ENCODE measurements at places on chromosomes 13 and 19.

DNA sequence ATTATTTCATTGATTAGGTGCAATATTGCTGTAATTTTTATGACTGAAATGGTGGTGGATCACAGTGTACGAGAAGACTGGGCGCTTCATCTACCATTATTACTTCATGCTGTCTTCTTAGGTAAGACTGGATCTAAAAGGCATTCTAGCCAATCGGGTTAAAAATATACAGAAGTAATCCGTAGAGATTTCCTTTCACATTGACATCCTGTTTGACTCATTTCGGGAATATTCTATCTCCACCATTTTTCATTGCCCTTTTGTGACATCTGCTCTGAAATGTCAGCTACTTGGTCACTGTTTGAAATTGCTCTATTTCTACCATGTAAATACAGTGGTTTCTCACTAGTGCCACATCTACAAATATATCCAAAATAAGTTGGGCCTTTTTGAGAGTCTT is 90.2 kb downstream of the ZAR1L start:
- DNase-seq = no peak

DNA sequence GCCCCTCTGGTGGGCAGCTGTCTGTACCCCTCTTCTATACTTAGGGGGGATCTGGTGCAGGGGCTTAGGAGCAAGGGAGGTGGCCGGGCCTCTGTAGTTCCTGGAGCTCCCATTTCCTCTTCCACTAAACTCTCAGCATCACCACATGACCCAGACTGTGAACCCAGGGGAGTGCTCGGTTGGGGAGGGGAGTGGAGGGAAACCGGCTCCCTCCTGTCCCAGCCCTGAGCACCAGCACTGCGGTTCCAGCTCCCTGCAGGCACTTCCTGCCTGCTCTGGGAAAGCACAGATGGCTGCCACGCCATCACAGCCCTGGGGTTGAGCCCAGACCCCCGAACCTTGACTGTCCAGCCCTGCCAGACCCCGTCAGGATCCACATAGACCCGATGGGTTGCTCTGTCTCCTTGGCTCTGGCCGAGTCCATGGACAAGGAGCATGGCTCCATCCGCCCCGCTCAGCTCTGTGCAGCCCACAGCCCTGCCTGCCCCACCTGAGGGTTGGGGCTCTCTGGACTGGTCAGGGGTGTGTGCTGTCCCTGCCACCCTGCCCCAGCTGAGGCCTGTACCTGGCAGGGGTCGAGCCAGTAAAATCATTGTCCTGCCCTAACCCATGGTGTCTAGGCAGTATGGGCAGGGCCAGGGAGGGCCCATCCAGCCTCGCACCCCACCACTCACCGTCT is 36.0 kb upstream of the SLC7A10 start:
- no peak for DNase-seq

GRCh38 chr19:17554968-17555479 is 425 bp upstream of the COLGALT1 start:
- DNase-seq = no peak

GRCh38 chr13:97371486-97372109 is 62.4 kb upstream of the RAP2A start:
- DNase-seq = no peak

GRCh38 chr19:52603558-52604207 is 33.6 kb downstream of the ZNF701 start:
- no peak for DNase-seq

- peak; percentile 58 for DNase-seq
Observed at GRCh38 chr19:54418030-54418929, 3.0 kb downstream of the TTYH1 start.

GRCh38 chr19:30135093-30135757 is 193.2 kb downstream of the URI1 start:
- no peak for DNase-seq

DNA sequence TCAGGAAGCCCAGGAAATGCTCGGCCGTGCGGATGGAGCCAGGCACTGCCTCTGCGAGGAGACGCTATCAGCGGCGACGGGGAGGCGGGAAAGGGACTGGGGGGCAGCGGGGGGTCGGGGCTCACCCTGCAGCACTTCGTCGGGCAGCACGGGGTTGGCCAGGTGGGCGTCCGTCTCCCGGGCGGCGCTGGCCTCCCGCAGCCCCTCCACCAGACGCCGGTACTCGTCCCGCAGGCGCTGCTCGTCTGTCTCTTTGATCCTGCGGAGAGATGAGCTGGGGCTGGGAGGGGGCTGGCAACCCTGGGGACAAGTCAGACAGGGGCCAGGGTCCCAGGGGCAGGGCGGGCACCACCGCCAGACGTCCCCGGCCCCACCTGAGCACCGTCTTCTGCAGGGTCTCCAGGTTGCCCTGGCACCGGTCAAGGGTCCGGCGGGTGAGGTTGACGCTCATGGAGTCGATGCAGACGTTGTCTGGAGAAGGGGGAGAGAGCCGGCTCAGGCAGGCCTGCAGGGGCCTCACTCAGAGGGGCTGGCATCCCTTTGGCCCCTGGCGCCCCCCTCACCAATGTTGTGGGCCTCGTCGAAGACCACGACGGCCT is 6.4 kb downstream of the ERCC2 start:
- no peak for DNase-seq

DNA sequence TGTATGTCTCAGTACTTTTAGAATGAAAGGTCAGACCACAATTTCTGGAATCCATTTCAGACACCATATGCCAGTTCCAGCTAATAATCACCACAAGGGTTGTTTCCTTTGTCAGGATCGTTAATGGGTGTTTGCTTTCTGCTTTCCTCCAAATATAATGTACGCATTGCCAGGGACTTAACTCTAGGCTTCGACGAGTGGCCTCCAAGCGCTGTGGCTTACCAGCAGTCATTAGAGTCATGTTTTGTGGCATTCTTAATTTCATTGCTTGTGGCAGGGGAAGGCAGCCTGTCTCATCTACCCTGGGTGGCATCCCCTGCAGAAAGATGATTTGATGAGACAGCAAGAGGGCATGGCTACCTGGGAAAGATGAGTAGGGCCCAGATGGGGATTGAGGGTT is 22.5 kb downstream of the SAFB start:
- no peak for DNase-seq

GRCh38 chr19:43371909-43372308 is 18.4 kb downstream of the CD177 start:
- no peak for DNase-seq

- no peak for DNase-seq
Observed at GRCh38 chr19:29785360-29785759, 26.4 kb upstream of the CCNE1 start.

DNA sequence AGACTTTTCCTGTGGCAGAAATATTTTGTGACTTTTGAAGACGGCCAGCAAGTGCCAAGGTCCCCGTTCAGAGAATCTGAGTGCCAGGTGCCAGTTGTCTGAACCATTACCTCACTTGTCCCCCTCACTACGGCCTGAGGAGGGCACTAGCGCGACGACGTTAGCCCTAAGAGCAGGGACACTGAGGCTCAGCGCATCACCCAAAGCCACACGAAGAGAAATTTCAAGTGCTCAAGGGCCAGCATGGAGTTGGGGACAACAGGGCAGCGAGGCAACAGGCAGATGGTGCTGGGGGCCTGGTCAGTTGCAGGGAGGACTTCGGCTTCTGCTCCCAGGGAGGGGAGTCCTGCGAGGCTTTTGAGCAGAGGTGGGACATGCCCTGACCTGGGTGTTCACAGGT is 9.5 kb upstream of the TYK2 start:
- DNase-seq = peak; percentile 44

- DNase-seq = no peak
Observed at GRCh38 chr19:12859546-12859945, 21.2 kb downstream of the MAST1 start.

DNA sequence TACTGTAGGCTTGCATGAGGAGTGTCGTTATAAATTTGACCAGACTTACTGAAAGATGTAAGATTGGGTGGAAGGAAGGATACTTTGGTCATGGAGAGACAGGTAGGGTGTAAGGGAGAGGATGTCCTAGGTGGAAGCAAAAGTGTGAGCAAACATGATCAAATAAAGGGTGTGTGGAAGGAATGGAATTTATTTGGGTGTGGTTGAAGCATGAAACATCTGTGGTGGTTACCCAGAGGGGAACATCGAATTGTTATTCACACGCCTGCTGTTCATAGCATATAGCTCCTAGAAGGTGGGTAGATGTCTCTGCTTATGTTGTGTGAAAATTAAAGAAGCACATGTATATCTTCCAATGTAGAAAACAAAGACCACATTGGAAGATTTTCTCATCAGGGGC is 157.7 kb downstream of the ATP8A2 start:
- no peak for DNase-seq

- no peak for DNase-seq
Observed at GRCh38 chr13:26993780-26994179, 177.8 kb downstream of the USP12 start.

DNA sequence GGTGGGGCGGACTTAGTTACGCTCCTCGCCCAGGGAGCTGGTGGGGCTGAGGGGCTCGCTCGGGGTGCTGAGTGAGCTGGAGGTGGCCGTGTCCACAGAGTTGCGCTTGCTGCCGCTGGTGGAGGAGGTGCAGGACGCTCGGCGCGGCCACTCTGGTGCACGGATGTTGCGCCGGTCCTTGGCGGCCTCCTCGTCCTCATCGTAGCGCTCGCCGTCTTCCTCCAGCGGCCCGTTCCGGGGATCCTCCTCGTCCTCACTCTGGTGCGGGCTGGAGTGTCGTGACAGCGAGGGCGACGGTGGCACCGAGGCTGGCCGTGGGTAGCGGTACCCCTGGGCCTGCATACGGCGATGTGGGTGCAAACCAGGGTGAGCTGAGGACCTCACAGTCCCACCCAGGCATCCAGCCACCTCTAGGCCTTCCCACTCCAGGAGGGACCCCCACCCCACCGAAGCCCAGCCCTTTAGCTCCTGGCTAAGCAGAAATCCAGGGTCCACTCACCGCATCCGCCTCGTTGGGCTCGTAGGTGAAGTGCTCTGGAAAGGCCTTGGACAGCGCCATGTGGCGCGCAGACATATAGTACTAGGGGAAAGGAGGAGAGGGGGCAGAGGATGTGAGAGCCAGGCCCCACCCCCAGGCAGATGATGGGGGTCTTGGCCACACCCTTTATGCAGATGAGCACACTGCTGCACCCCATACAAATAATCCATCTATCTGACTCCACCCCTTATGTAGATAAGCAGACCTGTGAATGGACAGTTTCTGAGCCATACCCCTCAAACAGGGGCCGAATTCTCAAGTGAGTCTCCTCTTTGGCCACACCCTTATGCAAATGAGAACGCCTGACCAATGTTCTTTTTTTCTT is 4.4 kb downstream of the FTL start:
- no peak for DNase-seq

DNA sequence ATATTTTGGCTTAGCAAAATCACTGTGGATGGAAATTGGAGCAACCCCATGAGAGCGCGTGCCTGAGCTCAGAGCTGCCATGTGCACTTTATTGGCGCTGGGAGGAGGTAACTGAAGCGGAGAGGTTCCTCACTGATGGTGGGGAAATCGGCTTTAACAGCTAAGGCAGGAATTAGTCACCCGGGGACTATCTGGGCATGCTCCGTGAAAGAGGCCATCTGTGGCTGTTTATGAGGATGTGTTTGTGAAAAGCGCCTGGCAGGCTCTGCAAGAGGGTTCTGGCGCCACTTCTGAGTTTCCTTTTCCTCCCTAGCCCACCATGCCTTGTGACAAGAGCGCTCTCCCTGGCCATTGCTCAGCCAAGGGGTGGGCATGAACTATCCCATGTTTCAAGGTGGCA is 815.6 kb downstream of the UQCRFS1 start:
- DNase-seq = no peak

- no peak for DNase-seq
Observed at GRCh38 chr13:50917572-50917971, 8.0 kb downstream of the RNASEH2B start.

GRCh38 chr19:42270346-42271044 is 1.4 kb downstream of the CIC start:
- peak; percentile 75 for DNase-seq

- DNase-seq = no peak
Observed at GRCh38 chr19:45528149-45528743, 21.0 kb downstream of the VASP start.

DNA sequence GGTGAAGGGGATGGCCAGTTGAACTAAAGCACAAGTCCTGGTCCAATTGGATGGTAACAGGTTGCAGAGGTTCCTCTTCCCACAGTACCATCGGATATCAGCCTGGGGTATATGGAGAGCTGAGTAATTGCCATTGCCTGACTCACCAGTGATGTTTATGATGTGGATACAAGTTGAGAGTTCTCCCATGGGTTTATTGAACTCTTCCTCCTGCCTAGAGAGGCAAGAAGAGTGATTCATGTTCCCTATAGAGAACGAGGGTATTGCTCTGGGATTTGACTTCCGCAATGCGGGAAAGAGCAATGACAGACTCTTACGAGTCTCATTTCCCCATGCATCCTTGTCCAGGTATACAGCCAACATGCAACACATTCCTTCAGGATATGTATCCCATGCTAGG is 111.3 kb upstream of the PCDH9 start:
- DNase-seq = no peak

DNA sequence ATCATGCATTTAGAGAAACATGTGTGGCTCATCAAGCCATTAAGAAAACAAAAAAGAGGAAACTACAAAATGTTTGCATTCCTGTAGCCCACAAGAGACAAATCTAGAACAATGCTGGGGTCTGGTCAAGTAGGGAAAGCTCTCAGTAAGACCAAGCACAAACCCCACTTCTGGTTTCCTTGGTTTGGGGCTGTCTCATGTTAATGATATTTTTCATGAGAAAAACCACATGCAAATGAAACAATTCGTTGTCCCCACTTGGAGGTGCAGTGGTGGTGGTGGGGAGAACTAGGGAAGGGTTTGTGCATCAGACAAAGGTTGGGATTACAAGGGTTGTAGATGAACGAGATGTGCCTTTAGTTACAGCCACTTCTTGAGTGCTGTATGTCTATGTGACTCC is 7.0 kb upstream of the RB1 start:
- DNase-seq = no peak

DNA sequence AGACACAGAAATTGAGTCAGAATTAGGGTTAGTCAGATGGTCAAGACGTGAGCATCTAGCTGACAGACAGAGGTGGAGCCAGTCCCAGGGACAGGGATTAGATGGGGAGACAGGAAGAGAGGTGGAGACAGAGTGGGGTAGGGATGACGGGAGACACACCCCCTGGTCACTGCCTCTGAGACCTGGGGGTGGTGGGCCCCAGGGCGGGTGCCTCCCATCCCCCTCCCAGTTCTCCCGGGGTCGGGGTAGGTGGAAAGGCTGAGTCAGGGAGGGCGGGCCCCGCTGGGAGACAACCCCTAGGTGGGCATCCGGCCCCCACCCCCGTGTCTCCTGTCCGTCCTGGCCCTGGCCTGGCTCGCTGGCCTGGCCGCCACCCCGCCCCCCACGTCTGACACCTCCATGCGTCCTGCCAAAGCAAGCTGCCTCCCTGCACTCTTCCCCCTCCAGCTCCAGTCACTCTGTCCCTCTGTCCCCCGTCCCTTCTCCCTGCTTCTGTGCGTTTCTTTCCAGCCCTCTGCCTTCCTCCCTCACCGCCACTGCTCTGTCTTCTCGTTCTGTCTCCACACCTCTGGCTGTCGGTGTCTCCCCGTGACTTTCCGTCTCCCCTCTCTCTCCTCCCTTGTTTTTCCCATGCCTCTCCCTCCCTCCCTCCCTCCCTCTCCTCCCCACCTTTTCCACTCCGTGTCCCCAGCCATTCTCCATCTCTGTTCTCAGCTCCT is 15.1 kb downstream of the CCDC97 start:
- DNase-seq = peak; percentile 36

GRCh38 chr19:48490981-48491792 is 20.4 kb downstream of the LMTK3 start:
- peak; percentile 67 for DNase-seq

- no peak for DNase-seq
Observed at GRCh38 chr13:113142876-113143275, 15.6 kb upstream of the PROZ start.

- DNase-seq = no peak
Observed at GRCh38 chr13:85995788-85996418, 196.7 kb upstream of the SLITRK6 start.
